Erythroblast (primary cell): ENCODE measurements at places on chromosomes 5 and 9.

DNA sequence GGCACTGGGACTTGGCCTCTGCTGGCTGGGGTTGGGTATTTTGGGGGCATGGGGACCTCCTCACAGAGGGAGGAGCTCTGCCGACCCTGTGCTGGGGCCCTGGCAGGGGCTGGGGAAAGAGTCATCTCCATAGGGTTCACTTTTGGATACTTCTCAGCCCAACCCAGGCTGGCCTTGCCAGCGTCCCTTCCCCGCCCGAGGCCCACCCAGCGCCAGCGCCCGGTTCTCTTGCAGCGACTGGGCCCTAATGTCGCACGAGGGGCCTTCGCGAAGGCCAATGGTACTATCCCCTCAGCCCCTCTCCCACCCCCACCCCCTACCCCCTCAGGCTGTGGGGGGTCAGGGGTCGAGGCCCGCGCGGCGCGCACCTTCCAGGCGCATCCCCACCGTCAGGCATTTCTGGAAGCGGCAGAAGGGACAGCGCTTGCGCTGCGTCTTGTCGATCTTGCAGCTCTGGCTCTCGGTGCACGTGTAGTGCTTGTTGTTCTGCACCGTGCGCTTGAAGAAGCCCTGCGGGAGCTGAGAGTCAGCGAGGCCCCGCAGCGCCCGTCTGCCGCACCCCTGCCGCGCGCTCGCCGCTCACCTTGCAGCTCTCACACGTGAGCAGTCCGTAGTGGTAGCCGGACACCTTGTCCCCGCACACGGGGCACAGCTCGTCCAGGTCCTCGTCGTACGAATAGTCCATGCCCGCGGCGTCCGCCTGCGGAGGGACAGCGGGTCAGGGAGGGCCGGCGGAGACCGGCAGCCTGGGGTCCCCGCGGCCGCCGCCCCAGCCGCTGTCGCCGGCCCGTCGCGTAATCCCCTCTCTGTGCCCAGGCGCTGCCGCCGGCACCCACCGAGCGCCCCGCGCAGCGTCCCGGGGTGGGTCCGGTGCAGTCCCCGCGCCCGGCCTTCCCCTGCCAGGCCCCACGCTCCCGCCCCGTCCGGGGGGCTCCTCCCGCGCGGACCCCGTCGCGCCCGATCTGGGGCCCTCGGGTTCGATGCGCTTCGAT lies 4.2 kb downstream of the NR5A1 start:
- no peak for DNase-seq

DNA sequence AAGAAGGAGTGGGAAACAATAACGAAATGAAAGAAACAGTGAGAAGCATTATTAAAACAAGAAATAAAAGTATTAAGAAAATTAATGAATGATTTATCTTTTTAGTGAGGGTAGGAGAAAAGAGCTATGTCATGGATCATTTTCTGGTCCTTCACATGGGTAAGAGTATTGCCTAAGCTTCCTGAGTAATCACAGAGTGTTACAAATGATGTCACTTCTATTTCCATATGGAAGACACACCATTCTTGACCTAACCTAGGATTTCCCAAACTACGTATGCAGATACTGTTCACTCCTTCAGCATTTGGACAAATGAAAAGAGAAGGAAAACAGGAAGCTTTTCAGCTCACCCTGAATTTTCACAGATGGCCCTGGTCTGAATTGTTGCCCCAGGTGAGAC lies 3.3 kb upstream of the TSLP start:
- DNase-seq: no peak

DNA sequence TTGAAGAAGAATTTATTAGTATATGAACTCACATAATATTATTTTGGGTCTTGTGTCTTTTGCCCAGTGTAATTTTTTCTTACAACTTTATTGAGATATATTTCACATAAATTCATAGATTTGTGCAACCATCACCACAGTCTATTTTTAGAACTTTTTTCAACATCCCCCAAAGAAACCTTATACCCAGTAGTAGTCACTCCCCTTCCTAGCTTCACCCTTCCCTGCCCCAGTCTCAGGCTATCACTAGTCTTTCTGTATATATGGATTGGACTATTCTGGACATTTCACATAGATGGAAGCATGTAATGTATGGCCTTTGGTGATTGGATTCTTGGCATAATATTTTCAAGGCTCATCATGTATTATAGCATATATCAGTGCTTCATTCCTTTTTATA lies 67.8 kb downstream of the MAN2A1 start:
- no peak for DNase-seq

DNA sequence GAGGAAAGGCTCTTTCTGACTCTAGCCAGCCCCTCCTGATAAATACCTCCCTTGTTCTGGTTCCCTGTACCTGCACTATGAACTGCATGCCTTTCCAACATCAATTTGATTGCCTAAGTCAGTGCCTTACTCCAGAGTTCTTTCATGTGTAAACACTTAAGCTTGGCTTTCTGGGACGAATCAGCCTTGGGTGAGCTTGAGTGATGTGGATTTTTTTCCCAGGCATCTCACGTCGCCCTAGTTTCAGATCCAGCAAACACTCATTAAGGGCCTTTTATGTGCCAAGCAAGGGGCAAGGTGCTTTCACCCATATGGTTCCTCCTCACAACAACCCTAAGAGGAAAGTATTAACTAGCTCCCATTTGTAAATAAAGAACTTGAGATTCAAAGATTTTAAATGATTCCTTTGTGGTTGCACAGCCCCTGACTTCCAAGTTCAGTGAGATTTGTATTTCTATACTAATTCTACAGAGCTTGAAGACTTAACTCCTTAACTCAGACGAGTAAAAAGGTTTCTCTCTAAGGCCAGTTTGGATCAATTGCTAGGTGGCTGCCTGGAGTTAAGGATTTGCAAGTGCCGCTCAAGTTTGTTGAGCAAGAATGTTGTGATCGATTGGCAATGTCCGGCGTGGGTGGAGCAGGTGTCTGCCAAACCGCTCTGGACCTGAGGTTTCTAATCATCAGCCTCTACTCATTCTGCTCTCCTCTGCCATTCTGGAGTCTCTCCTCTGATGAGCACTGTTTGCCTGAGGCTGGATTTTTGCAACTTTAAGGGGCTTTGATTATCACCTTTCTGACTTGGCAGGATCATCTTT lies 20.2 kb upstream of the TJP2 start:
- DNase-seq: no peak

- no peak for DNase-seq
Observed at GRCh38 chr9:120926397-120926928, at the start of gene TRAF1. TRAF1 (minus strand) TSS chr9:120926796; CDS start chr9:120926075, 721 bp downstream.

DNA sequence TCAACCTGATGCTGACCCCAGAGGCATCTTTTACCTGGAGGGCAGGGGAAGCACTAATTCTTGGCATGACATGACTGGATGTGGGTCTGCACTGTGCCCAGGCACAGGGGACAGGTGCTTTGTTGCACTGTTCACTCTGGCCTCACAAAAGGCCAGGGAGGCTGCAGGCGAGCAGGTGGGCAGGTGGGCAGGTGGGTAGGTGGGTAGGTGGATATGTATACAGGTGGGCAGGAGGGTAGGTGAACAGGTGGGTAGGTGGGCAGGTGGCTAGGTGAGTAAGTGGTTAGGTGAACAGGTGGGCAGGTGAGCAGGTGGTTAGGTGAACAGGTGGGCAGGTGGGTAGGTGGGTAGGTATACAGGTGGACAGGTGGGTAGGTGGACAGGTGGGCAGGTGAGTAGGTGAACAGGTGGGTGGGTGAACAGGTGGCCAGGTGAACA lies 1.5 kb downstream of the PAEP start:
- DNase-seq: peak; percentile 9

DNA sequence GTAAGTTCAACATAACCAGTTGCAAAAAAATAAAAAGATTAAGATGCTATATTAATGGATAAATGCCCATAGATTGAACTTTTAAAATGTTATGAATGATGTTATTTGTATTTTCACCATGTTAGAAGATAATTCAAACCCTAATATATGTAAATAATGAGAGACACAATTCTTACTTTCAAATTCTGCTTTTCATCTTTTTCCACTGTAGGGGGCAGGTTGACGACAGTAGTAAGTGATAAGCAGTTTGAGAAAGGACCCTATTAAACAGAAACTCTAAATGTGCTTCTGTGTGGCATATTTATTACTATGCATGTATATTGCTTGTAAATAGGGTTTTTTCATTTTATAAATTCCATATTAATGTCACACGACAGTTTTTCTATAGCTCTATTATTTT lies 591.1 kb downstream of the SEMA5A start:
- no peak for DNase-seq

- DNase-seq: no peak
Observed at GRCh38 chr9:134662143-134662876, 20.7 kb downstream of the COL5A1 start.

GRCh38 chr5:1214936-1215220 lies 10.3 kb upstream of the SLC6A18 start:
- DNase-seq: no peak

GRCh38 chr9:111944241-111944866 lies 47.7 kb downstream of the UGCG start:
- DNase-seq: no peak

DNA sequence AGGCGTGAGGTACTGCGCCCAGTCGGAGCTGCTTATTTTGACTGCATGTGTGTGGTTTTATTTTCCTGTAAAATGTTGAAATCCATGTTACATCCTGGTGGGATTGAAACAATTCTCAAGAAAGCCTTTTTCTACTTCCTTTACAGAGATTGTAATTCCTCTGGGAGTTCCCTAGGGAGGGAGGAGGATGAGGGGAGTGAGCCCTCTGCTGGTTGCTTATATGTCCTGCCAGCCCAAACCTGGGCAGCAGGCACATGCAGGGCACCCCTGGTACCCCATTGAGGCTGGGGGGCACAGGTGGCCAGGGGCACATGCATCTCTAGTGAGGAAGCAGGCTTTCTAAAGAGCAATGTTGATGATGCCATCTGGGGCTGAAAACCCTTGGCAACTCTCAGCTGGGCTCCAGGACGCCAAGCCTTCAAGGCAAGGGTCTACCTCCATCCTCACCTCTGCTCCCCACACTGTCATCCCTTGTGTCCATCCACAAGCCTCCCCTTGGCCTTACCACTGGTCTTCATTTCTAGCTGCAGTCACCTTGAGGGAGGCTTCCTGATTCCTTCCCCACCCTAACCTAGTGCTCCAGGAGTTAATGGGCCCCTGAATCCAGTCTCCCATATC lies 84.7 kb upstream of the TNFSF8 start:
- DNase-seq: peak; percentile 12

DNA sequence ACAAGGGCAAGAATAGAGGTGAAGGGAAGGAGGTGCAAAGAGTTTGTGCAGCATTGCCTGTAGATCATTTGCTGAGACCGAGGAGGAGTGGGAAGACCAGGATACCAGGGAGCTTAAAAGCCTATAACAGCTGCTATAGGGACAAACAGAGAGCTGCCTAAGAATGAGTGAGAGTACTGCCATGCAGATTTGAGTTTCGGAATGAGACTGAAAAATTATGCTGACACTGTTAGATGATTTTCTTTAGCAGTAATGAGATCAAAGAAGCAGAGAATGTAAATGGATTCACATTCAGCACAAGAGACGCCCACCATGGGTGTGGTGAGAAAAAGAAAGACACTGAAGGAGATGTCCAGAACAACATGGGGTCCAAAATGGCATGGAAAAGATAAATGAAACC lies 69.7 kb downstream of the EPB41L4A start:
- DNase-seq: no peak

DNA sequence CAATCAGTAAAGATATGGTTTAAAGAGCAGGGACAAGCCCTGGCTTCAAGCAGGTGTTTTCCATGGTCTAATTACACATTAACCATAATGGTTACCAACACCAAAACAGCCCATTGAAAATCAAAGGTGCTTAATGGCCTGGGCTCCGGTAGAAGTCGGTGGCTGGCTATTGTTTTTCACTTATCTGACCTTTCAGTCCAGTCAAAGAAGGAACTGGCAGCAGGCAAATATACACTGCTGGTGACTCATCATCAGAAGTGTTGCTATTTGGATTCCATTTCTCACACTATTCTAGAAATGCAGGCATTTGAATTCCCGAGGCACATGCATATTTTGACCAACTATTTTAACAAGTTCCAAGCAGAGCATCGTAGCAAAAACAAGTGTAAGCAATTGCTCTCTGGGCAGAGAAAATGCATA lies 26.3 kb upstream of the GABRP start:
- DNase-seq: no peak

GRCh38 chr5:93845376-93845775 lies 104.0 kb upstream of the POU5F2 start:
- no peak for DNase-seq

- DNase-seq: no peak
Observed at GRCh38 chr5:74251141-74252035, 389.1 kb downstream of the ENC1 start.

- no peak for DNase-seq
Observed at GRCh38 chr5:173802670-173803165, 85.4 kb upstream of the CPEB4 start.

- DNase-seq: no peak
Observed at GRCh38 chr5:159459132-159459627, 128.9 kb upstream of the IL12B start.

- DNase-seq: no peak
Observed at GRCh38 chr9:112783551-112783954, 33.0 kb downstream of the SNX30 start.

GRCh38 chr5:142894749-142895148 lies 124.6 kb downstream of the ARHGAP26 start:
- no peak for DNase-seq

DNA sequence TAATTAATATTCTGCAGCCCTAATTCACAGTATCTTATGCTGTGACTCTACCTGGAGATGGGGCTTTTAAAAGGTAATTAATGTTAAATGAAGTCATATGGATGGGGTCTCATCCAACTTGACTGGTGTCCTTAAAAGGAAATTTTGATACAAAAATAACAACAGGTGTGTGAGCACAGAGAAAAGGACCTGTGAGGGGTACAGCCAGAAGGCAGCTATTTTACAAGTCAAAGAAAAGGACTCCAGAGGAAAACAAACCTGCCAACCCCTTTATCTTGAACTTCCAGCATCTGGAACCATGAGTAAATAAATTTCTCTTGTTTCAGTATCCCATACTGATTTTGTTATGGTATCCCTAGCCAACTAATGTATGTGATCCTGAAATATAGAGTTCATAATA lies 250.3 kb downstream of the TMEM232 start:
- DNase-seq: no peak

GRCh38 chr5:56358046-56358445 lies 124.9 kb upstream of the ANKRD55 start:
- DNase-seq: no peak

DNA sequence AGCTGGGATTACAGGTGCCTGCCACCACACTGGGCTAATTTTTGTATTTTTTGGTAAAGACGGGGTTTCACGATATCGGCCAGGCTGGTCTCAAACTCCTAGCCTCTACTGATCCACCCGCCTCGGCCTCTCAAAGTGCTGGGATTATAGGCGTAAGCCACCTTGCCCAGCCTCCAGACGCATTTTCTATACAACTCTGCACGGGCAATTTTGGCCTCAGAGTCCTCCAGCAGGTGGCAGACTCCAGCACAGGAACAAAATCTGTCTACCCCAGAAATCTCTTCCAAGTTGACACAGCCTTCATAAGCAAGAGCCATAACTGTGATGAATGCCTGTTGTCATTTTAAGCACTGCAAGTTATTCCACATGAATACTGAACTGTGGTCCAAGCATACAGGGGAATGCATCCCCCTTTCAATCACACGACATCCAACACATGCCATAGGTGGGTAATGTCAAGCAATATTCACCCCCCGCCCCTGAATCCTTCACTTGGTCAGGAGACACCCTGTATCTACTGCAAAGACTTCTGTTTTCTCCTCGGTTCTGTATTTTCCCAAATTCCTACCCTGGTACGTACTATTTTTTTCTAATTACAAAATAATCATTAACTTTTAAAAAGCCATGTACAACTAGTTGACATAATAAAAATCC lies 50.8 kb downstream of the ALDH7A1 start:
- DNase-seq: peak; percentile 21
